ENCODE measurements at places on chromosomes 12 and 14. TPM values are rescaled to one million over a fixed set of nuclear protein-coding genes. Genes with fewer than 3 reads are reported as not detected.

Gene HOXC9
- not detected for total RNA-seq

Gene SMOC1
- not detected for total RNA-seq

Gene DLGAP5
- total RNA-seq, result 112 TPM

Gene NKX2-1
- total RNA-seq, result not detected

Gene NAV3
- 126 TPM for total RNA-seq

Gene HOXC4
- total RNA-seq, result not detected

Data from uterine smooth muscle cell (primary cell).